ENCODE measurements at places on chromosomes 12 and 14.

- DNase-seq = no peak
These were observed 562 bp downstream of the PAN2 start for GRCh38 chr12:56333197-56333678.

GRCh38 chr12:94795520-94795919 is 145.2 kb upstream of the TMCC3 start:
- DNase-seq = no peak

DNA sequence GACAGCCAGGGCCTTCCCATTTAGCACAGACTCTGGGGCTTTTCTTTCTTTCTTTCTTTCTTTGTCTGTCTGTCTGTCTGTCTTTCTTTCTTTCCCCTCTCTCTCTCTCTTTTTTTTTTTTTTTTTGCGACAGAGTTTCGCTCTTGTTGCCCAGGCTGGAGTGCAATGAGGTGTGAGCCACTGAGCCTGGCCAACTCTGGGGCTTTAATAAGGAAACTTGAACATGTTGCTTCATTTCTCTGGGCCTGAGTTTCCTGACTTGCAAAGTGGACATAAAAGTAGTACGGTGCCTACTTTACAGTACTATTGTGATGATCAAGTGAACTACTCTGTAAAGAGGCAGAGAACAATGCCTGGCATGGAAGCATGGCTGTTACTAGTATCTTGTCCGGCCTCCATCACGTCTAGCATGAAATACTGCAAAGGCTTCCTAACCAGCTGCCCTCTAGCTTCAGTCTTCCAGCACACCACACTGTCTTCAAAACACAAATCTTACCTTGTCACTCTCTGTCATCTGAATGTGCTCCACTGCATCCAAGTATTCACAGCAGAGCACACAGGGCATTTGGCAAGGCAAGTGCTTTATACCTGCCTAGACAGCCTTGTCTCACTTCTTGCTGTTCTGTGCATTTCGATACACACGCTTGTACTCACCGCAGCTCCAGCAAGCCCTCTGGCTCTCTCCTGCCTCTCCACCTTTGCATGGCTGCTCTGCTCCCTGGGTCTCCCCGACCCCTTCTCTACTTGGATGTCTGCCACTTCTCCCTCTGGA is 96.7 kb downstream of the IRF2BPL start:
- no peak for DNase-seq

- DNase-seq = no peak
These were observed 20.5 kb downstream of the SOAT2 start for GRCh38 chr12:53123578-53124351.

- DNase-seq = no peak
These were observed 1057.6 kb downstream of the GALC start for GRCh38 chr14:86935241-86935885.

Data from NCI-H1048 (cell line).